ENCODE measurements at places on chromosomes 3 and 15. TPM values are rescaled to one million over a fixed set of nuclear protein-coding genes. Genes with fewer than 3 reads are reported as not detected.

RGMA gene
- polyA plus RNA-seq = 12.2 TPM

CYP1A2 gene
- polyA plus RNA-seq = 0.16 TPM

GNAT1 gene
- not detected for polyA plus RNA-seq

- DNase-seq = peak; percentile 27
These were observed 191.7 kb upstream of the TPM1 start for GRCh38 chr15:62850791-62851291.

DNA sequence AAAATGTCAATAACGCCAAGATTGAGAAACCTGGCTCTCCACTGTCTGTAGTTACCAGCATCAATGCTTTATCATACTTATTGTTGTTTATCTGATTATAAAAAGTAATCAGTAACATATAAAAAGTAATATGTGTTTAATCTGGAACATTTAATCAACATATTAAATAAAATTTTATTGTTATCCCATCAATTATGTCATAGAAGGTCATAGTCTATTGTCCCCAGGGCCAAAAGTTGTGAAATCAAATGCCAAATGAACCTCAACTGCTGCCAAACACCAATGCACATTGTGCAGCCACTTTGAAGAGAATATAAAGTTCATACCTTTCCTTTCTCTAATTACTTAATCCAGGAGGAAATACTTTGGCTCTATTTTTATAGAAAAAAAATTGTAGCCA is 106.6 kb downstream of the EOMES start:
- no peak for DNase-seq

GRCh38 chr3:159854500-159855124 is 134.0 kb upstream of the IL12A start:
- no peak for DNase-seq

GRCh38 chr3:32153414-32154204 is 47.2 kb downstream of the GPD1L start:
- DNase-seq = no peak
